ENCODE measurements at places on chromosomes 2 and 18. TPM values are rescaled to one million over a fixed set of nuclear protein-coding genes. Genes with fewer than 3 reads are reported as not detected.

DNA sequence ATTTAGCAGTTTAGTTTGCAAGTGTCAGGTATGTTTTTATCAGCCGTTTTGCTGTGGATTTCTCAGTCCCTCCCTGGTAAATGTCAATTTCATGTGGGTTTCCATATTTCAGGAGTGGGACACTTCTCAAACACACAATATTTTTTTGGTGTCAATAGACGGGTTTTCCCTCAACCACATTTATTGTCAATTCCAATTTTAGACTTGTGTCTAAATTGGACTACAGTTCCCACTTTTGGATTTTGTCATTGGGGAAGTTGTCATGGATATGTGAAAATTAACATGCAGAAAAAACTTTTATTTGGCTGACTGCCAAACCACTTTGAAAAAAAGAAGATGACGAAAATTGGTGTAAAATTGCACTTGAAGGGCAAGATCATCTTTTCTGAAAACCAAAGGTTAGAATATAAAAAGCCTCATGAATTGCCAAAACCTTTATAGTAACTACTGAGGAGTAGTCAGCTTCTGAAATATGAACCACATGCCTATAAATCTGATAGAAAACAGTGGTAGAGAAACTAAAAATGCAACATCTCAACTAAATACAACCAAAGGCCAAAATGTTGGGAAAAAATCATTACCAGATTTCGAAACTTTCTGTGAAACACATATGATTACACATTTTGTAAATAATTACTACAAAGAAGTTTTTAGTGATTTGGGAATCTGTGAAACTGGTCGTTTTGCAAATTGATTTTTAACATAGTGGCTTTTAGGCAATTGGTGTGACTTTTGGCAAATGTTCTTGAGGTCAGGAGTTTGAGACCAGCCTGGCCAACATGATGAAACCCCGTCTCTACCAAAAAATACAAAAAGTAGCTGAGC lies 106.4 kb downstream of the BCL2L11 start:
- DNase-seq: no peak

- DNase-seq: no peak
Observed at GRCh38 chr18:340044-340443, 72.2 kb upstream of the THOC1 start.

DNA sequence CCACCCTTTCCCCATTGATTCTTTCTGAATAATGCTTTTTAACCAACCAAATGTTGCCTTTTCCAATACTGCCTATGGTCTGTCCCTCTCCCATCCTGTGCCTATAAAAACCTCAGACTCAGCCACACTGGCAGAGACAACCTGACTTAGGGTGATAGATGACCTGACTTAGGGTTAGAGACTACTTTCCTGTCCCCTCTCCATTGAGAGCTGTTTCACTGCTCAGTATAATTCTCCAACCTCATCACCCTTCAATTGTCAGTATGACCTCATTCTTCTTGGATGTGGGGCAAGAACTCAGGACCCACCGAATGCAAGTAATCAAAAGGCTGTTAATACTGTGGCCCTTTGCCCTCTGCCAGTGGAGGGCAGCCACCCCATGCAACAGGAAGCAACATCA lies 182.3 kb upstream of the STK17B start:
- DNase-seq: no peak

DNA sequence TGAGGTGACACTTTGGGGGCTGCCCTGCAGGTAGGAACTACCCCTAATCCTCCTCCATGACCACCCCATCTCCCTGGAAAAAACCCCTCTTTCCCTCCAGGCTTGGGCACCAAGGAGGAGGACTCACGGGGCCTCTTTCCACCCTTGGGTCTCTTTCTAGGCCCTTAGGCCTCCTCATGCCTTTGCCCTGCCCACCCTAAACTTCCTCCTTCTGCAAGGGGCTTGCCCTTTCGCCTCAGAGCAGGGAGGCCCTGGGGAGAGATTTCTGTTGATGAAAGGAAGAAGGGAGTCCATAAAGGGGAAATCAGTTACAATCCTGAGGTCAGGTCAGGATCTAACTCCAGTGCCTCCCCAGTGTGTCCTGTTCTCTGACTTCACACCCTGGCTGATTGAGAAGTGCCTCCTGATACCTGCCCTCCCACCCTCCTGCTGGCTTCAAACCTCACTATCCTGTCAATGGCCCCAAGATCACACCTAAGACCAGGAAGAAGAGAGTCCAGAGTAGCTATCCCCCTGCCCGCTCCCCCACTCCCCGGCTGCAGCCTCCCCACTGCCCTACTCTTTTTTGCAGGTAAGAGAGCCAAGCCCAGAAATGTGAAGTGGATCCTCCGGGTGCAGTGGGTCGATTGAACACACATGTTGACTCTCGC lies 16.7 kb upstream of the TNS1 start:
- DNase-seq: no peak

- no peak for DNase-seq
Observed at GRCh38 chr2:155633060-155633839, 699.3 kb downstream of the NR4A2 start.

DNA sequence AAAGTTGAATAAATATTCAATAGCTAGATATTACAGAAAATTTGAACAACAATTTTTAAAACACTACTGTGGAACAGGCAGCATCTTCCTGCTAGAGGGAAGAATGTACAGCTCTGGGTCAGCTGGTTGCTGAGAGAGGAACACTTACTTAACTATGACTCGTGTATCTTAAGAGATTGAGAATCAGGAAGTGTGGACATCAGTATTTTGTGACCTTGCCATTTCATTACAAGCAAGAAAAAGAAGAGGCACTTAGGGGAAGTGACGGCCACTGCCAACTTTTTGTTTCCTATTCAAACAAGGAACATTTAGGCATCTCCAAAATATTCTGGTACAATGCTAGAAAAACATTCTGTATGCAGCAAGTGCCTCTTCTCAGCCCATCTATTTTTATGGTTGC lies 45.9 kb downstream of the ITPRID2 start:
- DNase-seq: no peak

DNA sequence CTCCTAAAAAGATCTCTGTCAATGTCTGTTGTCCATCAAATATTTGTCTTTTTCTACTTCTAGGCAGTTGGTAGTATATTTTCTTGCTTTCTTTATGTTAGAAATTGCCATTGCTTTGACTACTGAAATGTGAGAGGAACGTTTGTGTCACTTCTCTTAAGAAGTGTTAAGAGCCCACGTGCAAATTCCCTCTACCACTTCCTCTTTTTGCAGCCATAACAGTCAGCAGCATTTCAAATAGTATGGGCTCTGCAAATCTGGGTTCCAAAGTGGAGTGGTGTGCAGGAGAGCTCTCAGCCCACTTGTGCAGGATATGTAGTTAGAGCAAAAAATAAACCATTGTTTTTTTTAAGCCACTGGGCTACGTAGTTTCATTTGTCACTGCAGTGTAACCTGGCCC lies 314.0 kb downstream of the MEIS1 start:
- DNase-seq: no peak

- no peak for DNase-seq
Observed at GRCh38 chr2:83224591-83225200, 1234.4 kb downstream of the SUCLG1 start.

VIL1 gene
- total RNA-seq: 0.22 TPM

Data from naive thymus-derived CD4-positive, alpha-beta T cell (primary cell).